Stimulated activated CD4-positive, alpha-beta T cell treated with anti-CD3 and anti-CD28 coated beads, Interleukin-12 subunit alpha, Interleukin-12 subunit beta, amount 100 ng/mL, for 48 hours (primary cell): ENCODE measurements at places on chromosomes 4 and X.

DNA sequence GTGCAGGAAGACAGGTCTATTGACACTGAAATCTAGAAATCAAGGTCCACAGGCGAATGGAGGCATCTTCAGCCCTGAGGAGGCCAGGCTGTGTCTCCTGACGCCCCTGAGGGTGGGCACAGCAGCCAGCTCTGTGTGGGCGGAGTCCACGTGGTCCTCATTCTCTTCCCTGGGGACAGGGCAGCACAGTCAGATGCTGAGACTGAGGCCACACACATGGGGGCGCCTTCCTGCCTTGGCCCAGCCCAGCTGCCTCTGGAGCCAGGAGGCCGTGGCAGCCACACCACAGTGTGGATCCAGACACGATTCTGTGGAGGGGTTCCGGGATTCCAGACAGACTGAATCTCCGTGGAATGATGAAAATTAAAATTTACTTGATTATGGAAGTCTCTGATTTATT is 20.8 kb downstream of the FGFR3 start:
- DNase-seq, result no peak

- DNase-seq, result no peak
Observed at GRCh38 chr4:123113155-123113554, 190.8 kb upstream of the NUDT6 start.

DNA sequence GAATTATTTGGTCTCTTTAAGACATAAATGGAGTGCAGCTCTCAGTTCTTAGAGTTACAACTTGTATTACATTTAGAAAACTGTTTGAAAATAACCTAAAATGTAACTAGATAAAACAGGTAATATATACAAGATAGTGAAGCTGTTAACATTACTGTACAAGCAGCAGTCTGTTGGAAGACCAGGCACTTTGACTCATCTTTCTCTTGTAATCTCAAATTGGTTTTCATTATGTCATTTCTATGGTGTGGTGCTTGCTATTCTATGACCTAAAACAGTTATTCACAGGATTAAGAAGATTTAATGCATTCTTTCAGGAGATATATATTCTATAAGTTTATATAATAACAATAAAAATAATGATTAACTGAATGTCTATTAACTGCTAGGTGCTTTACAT is 282.5 kb upstream of the PITX2 start:
- DNase-seq, result no peak

- no peak for DNase-seq
Observed at GRCh38 chrX:9488586-9488985, 23.7 kb downstream of the TBL1X start.

DNA sequence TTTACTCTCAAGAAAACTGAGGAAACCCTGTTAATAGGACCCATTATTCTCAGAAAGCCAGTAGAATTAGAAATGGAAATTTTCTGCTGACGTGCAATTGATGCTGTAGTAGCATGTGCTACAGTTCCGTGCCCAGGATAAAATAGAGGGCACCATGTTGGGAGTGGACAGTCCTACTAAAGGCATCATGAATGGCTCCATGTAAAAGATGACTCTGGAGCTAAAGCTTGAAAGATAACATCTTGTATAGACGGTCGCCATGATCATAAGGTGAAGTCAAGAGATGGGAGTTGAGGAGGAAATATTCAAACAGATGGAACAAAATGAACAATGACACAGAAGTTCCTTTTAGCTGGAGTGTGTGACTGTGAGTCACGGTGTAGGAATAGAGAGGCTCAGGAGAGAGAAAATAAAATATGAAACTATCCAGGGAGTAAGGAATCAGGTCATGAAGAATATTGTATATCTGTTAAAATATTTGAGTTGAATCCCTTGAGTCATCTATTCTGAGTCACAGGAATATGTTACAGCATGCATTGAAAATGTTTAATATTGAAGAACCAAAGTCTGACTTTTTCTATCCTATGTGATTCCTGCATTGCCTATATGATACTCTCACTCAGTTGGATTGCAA is 31.8 kb downstream of the ANXA10 start:
- no peak for DNase-seq

GRCh38 chr4:52877036-52877435 is 14.9 kb downstream of the RASL11B start:
- DNase-seq, result no peak

- DNase-seq, result peak; percentile 71
Observed at GRCh38 chr4:150867148-150867547, 147.9 kb downstream of the LRBA start.

DNA sequence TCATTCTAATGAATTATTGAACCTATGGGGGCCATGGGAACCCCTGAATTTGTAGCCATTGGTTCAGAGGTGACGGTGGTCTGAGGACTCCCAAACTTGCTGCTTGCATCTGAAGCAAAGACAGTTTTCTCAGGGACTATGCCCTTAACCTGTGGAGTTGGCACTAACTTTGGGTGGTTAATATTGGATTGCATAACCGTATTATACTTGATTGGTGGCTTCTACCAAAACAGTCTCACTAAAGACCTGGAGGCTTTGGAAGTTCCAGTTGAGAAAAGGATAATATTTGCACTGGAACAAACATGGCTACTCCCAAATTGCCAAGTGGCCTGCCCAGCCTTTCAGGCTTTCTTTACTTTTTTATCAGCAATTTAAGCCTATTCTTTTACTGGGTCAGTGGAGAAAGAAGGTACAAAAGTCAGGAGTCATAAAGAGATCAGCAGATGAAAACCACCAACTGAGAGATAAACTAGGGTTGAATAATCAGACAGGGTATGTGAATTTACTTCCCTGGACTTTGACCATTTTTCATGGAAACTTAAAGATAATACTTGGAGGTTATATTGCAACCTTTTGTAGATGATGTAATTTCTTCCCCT is 7.9 kb upstream of the KLHL8 start:
- DNase-seq, result no peak

GRCh38 chr4:140790765-140791164 is 34.6 kb upstream of the TBC1D9 start:
- DNase-seq, result no peak

DNA sequence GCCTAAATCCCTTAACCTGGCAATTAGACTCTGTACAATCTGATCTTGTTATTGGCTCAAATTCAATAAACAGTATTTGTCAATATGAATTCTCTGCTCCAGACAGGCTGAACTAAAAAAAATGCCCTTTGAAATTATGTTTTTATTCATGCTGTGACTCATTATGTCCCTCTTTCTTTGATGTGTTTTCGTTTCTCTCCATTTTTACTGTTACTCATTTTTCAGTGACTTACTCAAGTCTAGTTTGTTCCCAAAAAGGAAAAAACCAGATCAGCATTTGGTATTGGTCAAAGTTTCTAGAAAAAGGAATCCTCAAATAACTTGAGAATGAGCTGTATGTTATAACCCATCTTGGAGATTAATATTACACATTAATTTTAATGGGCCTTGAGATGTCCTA is 40.4 kb downstream of the UNC5C start:
- no peak for DNase-seq
